Heart right ventricle (tissue), 16 donors: ENCODE measurements at places on chromosomes 11 and 22. TPM values are rescaled to one million over a fixed set of nuclear protein-coding genes. Genes with fewer than 3 reads are reported as not detected.

The PHETA2 gene
- total RNA-seq, result 2.3 TPM

GRCh38 chr22:48444320-48445112 is 1383.2 kb downstream of the BRD1 start:
- DNase-seq, result no peak

The OR8D1 gene
- total RNA-seq, result not detected

- DNase-seq, result no peak
Measured at GRCh38 chr11:109970516-109971183, 122.5 kb upstream of the ZC3H12C start.

The CRYBB3 gene
- not detected for total RNA-seq

- DNase-seq, result peak; percentile 64
Measured at GRCh38 chr11:71927820-71928736, at the start of gene XNDC1N. Gene XNDC1N (minus strand): TSS chr11:71928594. CDS start chr11:71923353, 5,241 bp downstream.

GRCh38 chr11:7572001-7572712 is 58.4 kb downstream of the PPFIBP2 start:
- DNase-seq, result no peak

GRCh38 chr11:47183031-47183856 is 3.0 kb downstream of the PACSIN3 start:
- peak; percentile 33 for DNase-seq

- DNase-seq, result no peak
Measured at GRCh38 chr11:65104628-65105027, 7.0 kb upstream of the TM7SF2 start.

The LRP4 gene
- 33.2 TPM for total RNA-seq

GRCh38 chr11:16977994-16978315 is 36.3 kb downstream of the PLEKHA7 start:
- DNase-seq, result no peak

The SLC16A8 gene
- total RNA-seq, result not detected

- DNase-seq, result peak; percentile 90
Measured at GRCh38 chr22:50507421-50507990, at the start of gene LMF2. Gene LMF2 (minus strand): TSS chr22:50507702. CDS start chr22:50507675, 27 bp downstream.

- no peak for DNase-seq
Measured at GRCh38 chr22:50563413-50564160, 868 bp upstream of the SYCE3 start.
